Right cardiac atrium (tissue), 5 donors: ENCODE measurements at places on chromosomes 12 and 14. TPM values are rescaled to one million over a fixed set of nuclear protein-coding genes. Genes with fewer than 3 reads are reported as not detected.

GRCh38 chr12:122835750-122836026 lies 431 bp downstream of the HIP1R start:
- no peak for DNase-seq

GRCh38 chr12:40146800-40147797 lies 41.2 kb upstream of the SLC2A13 start:
- no peak for DNase-seq

Gene SOAT2
- total RNA-seq, result not detected

GRCh38 chr14:76929927-76930326 lies 98.6 kb downstream of the IRF2BPL start:
- no peak for DNase-seq

GRCh38 chr12:25617991-25618390 lies 64.9 kb upstream of the LMNTD1 start:
- no peak for DNase-seq

Gene VDR
- 3.0 TPM for total RNA-seq

GRCh38 chr14:104224506-104225277 lies 86.3 kb downstream of the KIF26A start:
- peak; percentile 79 for DNase-seq

DNA sequence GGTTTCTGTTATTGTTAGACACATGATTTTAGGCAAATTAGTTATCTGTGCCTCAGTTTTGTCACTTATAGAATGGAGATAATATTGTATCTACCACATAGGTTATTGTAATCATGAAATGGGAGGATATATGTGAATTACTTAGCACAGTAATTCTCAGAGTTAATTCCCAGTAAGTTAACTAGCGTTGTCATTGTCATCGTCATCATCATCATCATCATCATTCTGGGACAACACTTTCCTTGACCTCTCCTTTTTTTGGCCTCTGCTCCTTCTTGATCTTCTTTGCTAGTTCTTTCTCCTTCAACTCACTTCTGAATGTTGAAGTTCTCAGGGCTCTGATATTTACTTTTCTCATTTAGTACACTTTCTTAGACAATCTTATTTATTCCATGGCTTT lies 13.8 kb downstream of the MSRB3 start:
- DNase-seq, result no peak

GRCh38 chr12:68479261-68479895 lies 131.3 kb upstream of the RAP1B start:
- no peak for DNase-seq

Gene IL22
- not detected for total RNA-seq

Gene CCDC38
- total RNA-seq, result 0.14 TPM

Gene ENDOU
- total RNA-seq, result 0.41 TPM

Gene PSMC1
- 117 TPM for total RNA-seq

- DNase-seq, result no peak
These were observed 233.6 kb upstream of the ARHGAP5 start for GRCh38 chr14:31843361-31844091.

DNA sequence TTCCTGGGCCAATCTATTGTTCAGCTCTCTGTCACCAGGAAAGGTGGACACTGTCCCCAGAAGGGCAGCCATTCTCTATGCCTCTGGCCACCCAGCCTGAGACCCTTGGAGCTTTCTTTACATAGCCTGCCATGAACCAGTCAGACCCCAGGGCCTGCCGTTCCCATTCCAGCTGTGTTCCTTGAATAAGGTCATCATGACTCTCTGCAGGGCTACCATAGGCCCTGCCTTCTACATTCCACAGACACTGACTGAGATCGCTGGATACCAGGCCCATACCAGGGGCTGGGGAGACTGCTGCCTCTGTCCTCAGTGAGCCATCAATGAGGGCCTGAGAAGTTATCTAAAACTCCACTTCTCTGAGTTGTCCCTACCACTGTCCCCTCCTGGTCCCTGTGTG lies 75.5 kb downstream of the SYNE3 start:
- DNase-seq, result no peak

- no peak for DNase-seq
These were observed 957.5 kb downstream of the SLC6A15 start for GRCh38 chr12:83954956-83955601.

DNA sequence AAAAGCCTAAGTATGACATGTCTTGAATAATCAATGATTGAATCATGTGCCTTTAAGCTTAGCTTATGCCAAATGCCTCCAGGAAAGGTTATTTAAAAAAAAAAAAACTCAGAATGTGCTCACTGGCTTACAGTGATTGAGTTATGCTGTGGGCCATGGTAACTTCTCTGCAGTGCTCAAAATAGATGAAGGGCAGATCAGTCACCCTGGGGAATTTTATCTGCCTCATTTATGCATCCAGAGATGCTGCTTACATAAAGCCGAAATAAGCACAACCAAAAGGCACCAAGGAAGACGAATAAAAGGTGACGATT lies 118.7 kb upstream of the MDM1 start:
- DNase-seq, result no peak

- no peak for DNase-seq
These were observed 2.4 kb upstream of the ADCY4 start for GRCh38 chr14:24337144-24337823.

Gene CREBL2
- total RNA-seq, result 23.8 TPM

DNA sequence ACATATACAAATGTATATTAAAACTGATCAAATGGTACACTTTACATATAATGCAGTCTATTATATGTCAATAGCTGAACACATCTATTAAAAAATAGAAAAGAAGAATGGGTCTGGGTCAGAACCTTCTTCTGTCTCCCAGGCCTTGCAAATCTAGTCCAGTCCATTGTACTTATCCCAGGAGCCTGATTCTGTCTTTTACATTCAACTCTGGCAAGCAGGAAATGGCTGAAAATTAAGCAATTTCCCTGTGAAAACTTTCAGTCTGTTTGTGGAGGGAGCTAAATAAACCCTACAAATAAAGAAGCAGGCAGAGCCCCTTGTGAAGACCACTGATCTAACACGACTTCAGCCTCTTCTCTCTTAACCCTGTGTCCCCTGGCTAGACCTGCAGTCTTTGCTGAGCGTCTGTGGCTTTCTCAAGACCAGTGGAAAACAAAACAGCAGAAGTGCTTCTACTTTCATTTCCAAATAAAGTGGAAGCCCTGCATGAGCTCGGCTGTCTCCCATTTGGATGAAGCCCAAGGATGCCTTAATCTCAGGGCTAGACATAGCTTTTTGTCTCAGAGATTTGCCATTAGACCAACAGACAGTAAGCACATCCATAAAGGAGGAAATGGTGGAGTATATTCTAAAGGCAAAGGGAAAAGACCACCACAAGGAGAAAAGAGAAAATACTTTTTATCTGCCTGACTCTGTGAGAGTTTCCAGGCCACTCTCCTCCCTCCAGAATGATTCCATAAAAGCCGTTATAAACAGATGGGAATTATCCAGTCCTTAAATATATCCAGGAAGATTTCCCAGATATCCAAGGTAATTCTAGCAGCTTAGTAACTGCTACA lies 48.2 kb downstream of the CRACR2A start:
- DNase-seq, result no peak

Gene PTPRB
- 26.6 TPM for total RNA-seq

Gene PPP2R3C
- 29.5 TPM for total RNA-seq

Gene OR5AU1
- not detected for total RNA-seq

Gene SLC7A8
- total RNA-seq, result 11.7 TPM

DNA sequence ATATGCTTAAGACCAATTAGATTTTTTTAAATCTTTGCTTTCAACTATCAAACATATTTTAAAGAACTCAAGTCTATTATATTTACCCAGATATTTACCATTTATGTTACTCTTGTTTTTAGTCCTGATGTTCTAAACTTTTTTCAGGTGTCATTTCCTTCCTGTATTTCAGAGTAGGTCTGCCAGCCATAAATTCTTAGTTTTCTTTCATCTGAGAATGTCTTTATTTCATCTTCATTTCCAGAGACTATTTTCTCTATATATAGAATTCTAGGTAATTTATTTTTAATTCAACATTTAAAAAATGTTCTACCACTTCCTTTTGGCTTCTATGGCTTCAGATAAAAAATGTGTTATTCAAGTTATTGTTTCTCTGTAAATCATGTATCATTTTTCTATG lies 218.2 kb upstream of the AMIGO2 start:
- no peak for DNase-seq

Gene WNT1
- not detected for total RNA-seq

Gene TRIAP1
- total RNA-seq, result 12.8 TPM

- no peak for DNase-seq
These were observed 449.7 kb downstream of the BTG1 start for GRCh38 chr12:91695964-91696363.

Gene KRT79
- not detected for total RNA-seq

DNA sequence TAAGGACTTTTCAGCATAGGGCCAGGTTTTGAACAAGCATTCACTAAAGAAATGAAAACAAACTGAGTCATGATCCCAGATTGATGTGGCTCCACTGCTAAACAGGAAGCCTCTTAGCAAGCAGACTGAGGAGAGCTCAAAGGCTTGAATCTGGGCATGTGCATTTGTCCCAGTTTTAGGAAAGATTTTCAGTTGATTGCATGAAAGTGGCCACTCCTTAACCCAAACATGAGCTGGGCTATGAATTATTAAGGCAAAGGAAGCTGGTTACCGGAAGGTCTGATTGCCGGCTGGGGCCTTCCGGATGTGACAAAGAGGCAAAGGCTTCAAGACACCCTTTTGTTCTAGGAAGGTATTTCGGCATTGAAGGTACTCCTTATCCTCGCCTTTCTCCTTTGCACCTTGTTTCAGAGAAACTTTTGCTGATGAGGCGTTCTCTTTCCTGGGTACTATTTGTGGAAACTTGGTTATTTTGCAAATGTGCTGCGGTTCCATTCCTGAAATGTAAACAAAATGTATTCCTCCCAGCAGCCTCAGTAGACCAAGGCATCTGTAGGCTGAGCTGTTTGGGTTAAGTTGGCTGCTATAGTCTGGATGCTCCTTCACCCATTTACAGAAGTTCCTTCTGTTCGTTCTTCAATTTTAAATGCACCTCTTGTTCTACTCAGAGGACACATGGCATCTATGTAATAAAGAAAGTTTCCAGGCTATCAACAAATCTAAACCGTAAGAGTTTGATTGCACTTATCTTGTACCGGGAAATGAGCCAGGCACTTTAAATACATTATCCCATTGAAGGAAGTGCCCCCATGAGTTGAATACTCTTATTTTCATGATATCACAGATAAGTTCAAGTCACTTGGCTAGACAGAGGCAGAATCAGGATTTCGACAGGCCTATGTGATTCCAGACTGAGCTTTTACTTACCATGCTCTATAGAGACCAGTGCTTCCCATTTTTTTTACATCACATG lies 115.6 kb upstream of the METAP2 start:
- DNase-seq, result no peak

GRCh38 chr14:34649344-34649743 lies 19.4 kb upstream of the SNX6 start:
- DNase-seq, result no peak

DNA sequence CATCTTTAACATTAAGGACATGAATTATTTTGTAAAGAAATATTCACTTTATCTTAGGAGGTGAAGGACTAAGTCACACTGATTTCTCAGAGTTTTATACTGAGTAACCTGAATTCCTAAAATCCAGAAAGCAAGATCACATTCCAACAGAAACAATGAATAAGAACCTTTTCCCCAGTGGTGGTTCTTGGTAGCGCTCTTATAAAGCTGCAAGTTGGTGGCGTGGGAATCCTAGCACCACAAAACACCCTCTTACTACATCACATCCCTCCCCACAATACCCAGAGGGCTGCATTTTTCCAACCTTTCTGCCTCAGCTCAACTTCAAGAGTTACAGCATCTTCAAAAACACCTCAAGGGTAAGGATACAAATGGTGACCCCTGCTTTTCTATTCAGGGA lies 44.0 kb upstream of the SMUG1 start:
- no peak for DNase-seq

- DNase-seq, result no peak
These were observed 559.9 kb upstream of the ATP2B1 start for GRCh38 chr12:90268574-90268973.

GRCh38 chr14:25250516-25250915 lies 200.6 kb upstream of the STXBP6 start:
- no peak for DNase-seq

Gene NFE2
- 0.97 TPM for total RNA-seq

GRCh38 chr12:114275086-114275485 lies 130.9 kb downstream of the TBX5 start:
- no peak for DNase-seq

Gene SERPINA9
- not detected for total RNA-seq

Gene NID2
- 32.4 TPM for total RNA-seq

DNA sequence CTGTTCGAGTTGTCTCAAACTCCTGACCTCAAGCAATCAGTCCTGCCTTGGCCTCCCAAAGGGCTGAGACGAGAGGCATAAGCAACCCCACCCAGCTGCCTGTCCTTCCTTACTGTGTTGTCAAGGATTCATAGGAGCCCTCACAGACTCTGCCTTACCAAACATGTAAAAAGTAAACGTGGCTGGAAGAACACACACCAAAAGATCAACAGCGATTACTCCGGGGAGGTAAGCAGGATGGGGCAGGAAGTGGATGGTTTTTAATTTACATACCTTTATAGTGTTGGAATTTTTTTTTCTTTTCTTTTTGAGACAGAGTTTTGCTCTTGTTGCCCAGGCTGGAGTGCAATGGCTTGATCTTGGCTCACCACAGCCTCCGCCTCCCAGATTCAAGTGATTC lies 61.5 kb upstream of the EGLN3 start:
- DNase-seq, result no peak

GRCh38 chr14:61260939-61261776 lies 20.0 kb downstream of the TMEM30B start:
- no peak for DNase-seq

- no peak for DNase-seq
These were observed 32.7 kb upstream of the PELI2 start for GRCh38 chr14:56085471-56085870.
